Lung (tissue), 17 donors: ENCODE measurements at places on chromosomes 13 and 19. TPM values are rescaled to one million over a fixed set of nuclear protein-coding genes. Genes with fewer than 3 reads are reported as not detected.
A peak's percentile ranks its signal among the peaks of the same experiment; 100 is the strongest.

Gene STX10
- total RNA-seq, result 94.3 TPM

Gene PLVAP
- total RNA-seq, result 6.4 TPM

Gene AMH
- total RNA-seq, result 2.1 TPM

Gene BICRA
- total RNA-seq, result 6.6 TPM

Gene GJB6
- not detected for total RNA-seq

Gene ASPDH
- not detected for total RNA-seq

Gene ACTMAP
- total RNA-seq, result 23.7 TPM

Gene PSG2
- total RNA-seq, result not detected

DNA sequence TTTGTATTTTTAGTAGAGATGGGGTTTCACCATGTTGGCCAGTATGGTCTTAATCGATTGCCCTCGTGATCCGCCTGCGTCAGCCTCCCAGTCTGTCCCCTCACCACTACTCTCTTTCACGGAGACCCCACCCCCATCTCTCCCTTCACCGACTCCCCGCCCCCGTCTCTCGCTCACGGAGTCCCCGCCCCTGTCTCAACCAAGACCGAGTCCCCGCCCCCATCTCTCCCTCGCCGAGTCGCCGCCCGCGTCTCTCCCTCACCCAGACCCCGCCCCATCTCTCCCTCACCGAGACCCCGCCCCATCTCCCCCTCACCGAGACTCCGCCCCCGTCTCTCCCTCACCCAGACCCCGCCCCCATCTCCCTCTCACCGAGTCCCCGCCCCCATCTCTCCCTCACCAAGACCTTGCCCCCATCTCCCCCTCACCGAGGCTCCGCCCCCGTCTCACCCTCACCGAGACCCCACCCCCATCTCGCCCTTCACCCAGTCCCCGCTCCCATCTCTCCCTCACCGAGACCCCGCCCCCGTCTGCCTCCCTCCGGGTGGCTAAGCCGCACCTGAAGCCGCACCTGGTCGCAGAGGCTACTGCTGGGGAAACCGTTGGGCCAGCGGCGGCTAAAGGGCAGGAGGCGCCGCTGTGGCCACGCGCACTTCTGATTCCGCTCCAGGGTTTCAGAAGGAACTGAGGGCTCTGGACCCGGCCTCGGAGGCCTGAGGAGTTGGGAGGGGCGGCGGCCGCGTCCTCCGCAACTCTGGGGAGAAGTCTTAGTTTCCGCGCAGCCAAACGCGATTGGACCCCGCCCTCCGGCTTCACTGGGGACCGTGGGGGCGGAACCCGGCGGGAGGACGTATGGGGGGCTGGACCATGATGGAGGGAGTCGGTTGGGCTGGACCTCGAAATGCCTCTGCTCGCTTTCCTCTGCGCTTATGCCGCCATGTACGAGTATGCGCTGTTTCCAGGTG is 17.1 kb upstream of the ZNF846 start:
- DNase-seq, result peak; percentile 99

DNA sequence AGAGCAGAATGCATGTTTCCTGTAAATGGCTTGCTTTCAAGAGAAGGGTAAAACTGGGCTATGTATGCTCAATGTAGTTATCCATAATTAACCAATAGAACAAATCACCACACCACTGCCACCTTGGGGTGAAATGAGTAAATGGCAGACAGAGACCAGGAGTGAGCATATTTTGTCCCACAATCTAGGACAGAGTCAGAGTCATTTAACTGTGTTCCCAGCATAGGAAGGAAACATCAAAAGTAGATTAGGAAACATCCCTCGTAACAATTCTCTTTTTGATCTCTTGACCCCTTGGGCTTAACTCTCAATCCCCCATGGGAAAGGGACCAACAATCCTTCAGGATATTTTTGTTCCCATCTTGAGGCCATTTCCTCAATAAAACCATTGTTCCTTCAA is 224.8 kb downstream of the NHLRC3 start:
- DNase-seq, result peak; percentile 81

GRCh38 chr13:23749288-23749873 is 139.8 kb downstream of the MIPEP start:
- no peak for DNase-seq

- peak; percentile 85 for DNase-seq
Observed at GRCh38 chr19:3986260-3987041, 1.2 kb upstream of the EEF2 start.

- peak; percentile 84 for DNase-seq
Observed at GRCh38 chr19:40279120-40279551, 6.0 kb downstream of the AKT2 start.

- DNase-seq, result peak; percentile 78
Observed at GRCh38 chr19:16509141-16510061, 13.2 kb downstream of the C19orf44 start.

- DNase-seq, result no peak
Observed at GRCh38 chr13:44648392-44649103, 72.4 kb upstream of the TSC22D1 start.

GRCh38 chr13:40120288-40120687 is 464.8 kb downstream of the COG6 start:
- DNase-seq, result no peak

DNA sequence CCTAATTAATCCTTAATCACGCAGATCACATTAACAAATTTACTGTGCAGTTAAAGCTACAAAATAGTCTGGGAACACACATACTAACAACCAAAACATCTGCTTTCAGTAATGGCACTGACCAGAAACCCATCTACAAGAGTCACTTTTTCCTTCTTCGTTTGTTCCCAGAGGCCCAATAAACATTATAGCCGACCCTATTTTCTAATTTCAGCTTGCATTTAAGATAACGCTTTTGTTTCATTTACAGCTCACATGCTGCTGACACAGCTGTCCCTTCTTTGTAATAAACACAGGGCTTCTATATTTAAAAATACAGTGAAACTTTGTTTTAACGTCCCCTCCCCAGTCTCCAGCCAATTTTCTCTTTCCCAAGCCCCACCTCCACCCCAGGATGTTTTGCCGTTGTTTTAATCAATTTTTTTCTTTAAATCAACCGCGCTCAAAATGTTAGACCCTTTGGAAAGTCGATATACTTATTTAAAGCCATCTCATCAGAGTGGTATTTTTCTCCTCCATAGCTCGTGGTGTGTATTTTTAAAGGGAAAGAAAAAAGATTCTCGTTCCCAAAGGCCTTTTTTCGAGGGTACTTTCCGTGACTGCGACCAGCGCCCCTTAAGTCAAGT is 1.7 kb upstream of the WBP4 start:
- no peak for DNase-seq

DNA sequence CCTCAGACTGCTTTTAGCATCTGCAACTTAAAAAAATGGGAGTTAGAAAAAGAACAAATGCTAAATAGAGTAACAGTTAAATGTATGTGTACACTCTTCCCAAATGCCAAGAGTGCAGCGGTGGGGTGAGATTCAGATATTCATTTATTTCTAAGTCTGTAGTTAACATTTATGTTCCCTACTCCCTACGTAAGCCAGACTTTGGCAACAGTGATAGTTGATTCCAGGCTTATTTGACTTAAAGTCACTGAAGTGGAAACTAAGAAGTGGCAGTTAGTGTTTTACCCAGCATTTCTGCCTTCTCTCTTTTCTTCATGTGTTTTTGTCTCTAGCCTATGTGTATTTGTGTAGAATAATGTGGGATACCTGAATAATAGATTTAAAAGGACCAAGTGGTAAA is 4.5 kb downstream of the MIR17HG start:
- DNase-seq, result no peak

DNA sequence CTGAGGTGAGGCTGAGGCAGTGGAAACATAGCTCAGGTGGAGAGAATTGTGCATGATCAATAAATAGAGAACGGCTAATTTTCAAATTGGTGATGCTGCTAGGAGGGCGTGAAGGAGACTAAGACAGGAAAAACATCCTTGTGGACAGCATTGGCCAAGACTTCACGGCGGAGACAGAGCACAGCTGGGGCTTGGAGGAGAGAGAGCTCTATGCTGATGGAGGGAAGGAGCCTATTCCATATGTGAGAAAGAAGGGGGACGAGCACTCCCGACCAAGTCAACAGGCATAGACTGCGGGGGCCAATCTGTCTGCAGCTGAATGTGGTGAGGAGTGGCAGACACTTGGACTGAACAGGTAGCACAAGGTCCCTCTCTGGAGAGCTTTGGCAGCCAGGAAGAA is 14.8 kb upstream of the SPATA13 start:
- DNase-seq, result peak; percentile 33

- no peak for DNase-seq
Observed at GRCh38 chr13:62209529-62209928, 793.9 kb upstream of the PCDH20 start.

DNA sequence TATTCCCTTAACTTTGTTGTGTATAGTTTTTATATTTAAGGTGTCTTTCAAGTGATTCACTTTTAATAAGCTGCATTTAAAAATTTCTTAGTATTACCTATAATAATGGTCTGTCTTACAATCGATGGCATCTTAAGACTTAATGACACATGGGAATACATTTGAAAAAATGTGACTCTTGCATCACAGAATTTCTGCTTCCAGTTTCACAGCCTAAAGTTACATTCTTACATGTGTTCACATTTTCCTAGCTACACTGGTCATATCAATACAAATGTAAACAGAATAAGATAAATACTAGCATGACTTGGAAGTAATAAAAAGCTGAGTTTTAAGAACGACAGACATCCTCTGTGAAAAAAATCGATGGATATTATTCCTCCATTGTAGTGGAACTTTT is 1597.1 kb upstream of the MIR17HG start:
- no peak for DNase-seq

DNA sequence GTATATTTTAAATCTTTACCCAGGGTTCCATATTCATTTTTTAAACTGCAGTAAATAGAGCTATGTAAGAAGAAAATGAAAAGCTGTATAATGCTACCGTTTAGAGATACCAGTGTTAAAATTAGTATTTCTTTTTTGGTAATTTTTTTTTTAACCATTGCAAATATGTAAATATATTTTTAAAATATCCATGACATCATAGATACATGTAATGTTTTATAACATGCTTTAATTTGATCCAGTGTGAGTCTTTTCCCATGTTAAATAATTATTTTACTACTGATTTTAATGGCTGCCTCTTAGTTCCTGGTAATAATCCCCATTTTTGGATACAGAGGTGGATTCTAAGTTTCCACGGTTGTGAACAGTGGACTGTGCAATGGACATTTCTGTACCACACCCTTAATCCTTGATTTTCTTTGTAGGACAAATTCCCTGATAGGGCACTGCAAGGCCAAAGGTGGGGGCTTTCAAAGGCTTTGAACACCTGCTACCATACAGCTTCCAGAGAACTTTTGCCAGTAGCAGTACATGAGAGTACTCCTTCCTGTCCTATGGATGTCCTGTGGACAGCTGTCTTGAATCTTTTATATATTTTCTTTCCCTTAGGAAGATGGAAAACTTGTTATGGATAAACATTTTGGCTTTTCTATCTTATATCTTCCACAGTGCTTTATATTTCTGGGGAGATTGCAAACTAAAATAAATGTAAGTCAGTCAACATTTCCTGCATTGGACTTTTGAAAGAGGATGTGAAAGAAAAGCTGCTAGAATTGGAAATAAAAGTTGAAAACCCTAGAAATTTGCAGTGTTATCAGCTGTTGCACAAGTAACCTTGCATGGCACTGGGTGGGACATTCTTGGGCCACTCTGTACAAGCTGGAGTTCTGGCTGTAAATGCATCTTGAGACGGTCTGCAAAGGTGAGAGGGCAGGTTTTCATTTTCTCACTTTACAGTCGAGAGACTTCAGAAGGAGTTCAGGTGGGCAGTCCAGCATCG is 46.8 kb downstream of the ARHGEF7 start:
- DNase-seq, result no peak

DNA sequence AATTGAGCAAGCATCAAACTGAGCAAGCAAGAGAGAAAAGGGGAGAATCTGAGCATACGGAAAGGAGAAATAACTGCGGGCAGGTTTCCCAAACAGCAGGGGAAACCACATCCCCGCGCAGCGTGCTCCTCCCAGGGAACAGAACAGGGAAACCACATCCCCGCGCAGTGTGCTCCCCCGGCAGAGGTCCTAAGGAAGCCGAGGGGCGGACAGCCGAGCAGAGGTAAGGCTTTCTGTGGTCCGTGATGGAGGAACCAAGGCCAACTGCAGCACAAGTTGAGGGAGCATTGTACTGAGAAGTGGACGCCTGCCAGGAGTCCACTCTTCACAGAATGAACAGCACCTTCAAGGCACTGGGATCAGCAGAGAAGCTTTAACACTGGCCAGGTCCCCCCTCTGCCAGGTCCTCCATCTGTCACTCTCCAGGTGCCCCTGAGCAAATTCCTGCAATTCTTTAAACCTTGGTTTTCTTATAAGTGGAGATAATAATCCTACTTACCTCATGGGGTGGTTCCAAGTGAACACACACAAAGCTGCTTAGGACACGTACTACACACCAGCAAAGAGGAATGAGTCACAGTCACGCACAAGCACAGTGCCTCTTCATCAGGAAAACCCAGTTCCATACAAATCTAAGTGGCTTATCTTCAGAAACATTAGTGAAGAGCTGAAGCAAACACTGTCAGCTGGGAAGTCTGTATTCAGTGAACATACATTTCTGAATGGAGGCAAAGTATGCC is 23.0 kb upstream of the LAMP1 start:
- peak; percentile 21 for DNase-seq

- peak; percentile 24 for DNase-seq
Observed at GRCh38 chr13:26561651-26562511, 4.4 kb downstream of the WASF3 start.

DNA sequence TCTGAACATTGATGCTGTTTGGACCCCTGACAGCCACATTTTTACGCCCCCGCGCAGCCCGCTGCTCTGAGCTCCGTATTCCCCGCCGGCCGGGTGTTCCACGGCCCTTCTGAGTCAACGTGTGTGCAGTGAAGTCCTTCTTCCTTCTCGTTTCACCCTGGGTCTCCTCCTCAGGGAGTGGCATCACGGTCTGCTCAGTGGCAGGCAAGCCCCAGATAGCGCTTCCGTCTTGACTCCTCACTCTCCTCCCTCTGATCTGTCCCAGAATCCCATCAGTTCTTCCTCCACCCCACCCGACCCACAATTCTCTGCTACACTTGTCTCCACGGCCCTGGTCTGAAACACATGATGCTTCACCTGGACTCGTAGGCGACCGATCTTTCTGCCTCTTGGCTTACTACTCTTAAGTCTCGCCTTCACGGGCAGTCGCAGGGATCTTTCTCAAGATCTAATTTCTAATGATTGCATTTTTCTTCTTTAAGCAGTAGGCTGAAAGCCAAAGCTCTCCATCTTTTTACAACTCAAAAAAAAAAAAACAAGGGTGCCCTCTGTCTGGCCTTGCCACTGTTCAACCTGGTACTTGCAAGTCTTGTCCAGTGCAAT is 33.9 kb downstream of the CCNE1 start:
- peak; percentile 26 for DNase-seq

GRCh38 chr13:48890391-48890790 is 85.3 kb upstream of the FNDC3A start:
- no peak for DNase-seq

- DNase-seq, result peak; percentile 15
Observed at GRCh38 chr13:25046274-25046984, 49.5 kb upstream of the PABPC3 start.

DNA sequence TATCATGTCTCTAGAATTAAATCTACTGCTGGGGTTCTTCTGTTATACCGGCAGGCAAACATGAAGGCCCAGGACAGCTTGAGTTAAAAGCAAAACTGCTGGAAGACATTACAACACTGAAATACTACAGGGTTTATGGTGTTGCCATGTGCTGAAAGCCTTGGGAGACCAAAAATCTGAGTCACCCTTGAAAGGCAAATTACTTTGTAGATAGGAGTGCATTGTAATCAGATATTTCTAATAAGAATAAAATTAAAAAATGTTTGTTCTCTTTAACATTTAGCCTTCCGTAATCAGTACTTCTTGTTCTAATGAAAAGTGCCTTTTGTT is 181.3 kb downstream of the PCDH9 start:
- DNase-seq, result no peak
